ENCODE measurements at places on chromosomes 11 and 22.
A peak's percentile ranks its signal among the peaks of the same experiment; 100 is the strongest.

- DNase-seq: no peak
These were observed 606.8 kb downstream of the NTM start for GRCh38 chr11:131977231-131977630.

GRCh38 chr11:64198511-64198910 is 8.0 kb upstream of the FERMT3 start:
- DNase-seq: no peak

DNA sequence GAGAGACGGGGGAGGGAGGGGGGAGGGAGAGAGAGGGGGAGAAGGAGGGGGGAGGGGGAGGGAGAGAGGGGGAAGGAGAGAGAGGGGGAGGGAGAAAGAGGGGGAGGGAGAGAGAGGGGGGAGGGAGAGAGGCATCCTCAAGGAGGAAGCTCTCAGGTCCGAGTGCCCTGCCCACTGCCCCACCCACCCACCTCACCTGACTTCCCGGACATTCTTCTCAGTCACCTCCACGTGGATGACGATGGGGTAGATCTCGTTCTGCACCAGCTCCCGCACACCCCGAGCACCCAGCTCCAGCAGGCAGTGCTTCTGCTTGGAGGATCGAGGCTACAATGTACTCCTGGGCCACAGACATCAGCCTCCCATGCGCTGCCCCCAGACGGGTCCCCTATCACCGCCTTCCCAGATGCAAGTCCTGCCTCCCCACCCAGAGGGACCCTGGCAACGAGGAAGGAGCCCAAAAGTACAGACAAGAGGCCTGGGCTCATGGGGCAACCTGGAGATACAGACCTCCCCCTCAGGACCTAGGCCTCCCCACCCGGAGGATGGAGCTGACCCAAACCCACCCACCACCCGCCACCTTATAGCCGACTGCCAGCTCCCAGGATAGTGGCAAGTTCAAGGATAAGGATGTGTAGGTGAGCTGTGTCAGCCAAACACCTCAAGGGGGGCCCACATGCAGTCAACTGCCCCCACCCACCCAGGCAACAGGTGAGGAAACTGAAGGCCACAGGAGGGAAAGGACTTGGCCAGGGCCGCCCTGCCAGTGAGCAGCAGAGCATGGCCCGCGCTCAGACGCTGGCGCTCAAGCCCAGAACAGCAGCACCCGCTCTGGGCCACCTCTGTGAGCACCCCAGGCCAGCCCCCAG is 5.6 kb upstream of the MFNG start:
- peak; percentile 58 for DNase-seq

GRCh38 chr11:46912526-46913150 is 5.7 kb downstream of the LRP4 start:
- no peak for DNase-seq

- DNase-seq: no peak
These were observed 13.5 kb upstream of the APOBEC3A start for GRCh38 chr22:38943882-38944281.

DNA sequence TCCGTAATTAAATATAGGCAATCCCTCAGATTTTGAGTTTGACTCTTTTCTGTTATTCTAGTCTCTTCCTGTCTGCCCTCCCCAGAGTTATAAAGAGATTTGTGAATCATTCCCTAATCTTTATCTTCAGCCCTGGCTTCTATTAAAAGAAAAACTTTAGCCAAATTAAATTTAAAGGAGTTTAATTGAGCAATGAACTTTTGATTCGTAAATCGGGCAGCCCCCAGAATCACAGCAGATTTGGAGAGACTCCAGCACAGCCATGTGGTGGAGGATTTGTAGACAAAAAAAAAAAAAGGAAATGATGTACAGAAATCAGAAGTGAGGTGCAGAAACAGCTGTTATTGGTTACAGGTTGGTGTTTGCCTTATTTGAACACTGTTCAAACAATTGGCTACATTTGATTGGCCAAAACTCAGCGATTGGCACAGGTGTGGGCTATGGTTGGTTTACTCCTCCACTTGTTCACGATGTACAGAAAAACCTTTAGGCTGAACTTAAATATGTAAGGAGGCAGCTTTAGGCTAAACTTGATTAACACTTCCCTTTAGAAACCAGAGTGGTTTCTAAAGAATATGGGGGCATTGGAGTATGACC is 2.3 kb upstream of the ALKBH8 start:
- no peak for DNase-seq

DNA sequence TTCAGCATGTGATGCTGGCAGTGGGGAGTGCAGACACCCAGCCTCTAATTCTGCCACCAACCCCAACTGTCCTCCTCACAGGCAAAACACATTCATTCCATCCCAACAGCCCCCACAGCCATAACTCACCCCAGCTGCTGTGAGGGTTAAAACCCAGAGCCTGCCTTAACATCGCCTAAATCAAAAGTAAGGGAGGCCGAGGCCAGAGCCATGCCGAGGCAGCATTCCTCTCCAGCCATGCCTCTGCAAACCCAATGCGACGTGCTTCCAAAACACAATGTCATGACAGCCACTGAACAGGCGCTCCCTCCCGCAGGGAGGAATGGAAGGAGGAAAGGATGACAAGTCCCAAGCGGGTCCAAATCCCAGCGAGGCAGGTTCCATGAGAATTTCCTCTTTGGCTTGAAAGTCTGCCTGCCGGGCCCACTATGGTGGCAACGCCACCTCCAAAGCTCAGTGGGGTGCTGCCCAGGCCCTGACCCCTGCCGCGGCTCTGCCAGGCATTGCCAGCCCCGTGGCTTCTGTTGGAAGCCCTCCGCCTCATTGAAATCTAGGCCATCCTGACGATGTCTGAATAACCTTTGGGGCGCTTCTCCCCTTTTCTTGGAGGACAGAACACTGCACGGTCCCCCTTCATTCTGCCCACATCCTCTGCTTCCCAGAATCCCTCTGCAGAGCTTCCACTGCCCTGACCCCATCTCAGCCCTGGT is 472.3 kb downstream of the BRD1 start:
- no peak for DNase-seq

GRCh38 chr11:13228572-13228971 is 49.0 kb upstream of the BMAL1 start:
- no peak for DNase-seq

GRCh38 chr11:71504531-71504930 is 22.5 kb upstream of the KRTAP5-7 start:
- DNase-seq: no peak

DNA sequence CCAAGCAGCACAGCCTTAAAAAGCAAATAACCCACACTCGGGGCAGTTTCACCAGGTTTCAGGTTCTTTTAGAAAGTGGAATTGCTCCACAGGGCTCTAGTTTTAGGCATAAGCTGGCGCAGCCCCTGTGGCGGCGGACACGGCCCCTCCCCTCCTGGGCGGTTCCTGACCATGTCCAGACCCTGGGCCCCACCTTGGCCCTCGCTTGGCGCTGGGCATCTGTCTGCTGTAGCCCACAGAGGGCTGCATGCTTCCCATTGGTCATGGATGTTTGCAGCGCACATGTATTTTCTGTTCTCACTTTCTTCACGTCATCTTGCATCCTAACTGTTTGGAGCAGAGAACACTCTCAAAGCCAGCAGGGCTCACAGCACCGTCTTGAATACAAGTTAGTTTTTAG is 244.3 kb downstream of the BRD1 start:
- no peak for DNase-seq

GRCh38 chr11:12120031-12121008 is 9.9 kb downstream of the MICAL2 start:
- no peak for DNase-seq

DNA sequence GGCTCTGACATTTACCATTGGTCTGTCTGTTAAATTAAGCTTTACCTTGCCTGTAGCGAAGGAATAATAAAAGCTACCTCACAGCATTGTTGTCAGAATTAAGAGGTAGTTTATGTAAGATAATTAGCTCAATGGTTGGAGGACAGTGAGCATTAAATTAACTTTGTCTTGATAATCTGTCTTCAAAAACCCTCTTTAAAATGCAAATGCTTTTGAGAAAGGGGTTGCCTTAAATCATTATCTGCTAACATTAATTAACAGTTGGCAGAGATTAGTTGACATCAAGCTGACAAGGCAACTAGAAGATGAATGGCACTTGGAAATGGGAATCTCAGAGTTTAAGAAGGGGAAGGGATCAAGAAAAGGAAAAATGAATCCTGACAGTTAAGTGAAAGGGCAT is 761.1 kb upstream of the ARHGAP42 start:
- no peak for DNase-seq

- DNase-seq: no peak
These were observed 220.1 kb downstream of the BLID start for GRCh38 chr11:121895919-121896318.

DNA sequence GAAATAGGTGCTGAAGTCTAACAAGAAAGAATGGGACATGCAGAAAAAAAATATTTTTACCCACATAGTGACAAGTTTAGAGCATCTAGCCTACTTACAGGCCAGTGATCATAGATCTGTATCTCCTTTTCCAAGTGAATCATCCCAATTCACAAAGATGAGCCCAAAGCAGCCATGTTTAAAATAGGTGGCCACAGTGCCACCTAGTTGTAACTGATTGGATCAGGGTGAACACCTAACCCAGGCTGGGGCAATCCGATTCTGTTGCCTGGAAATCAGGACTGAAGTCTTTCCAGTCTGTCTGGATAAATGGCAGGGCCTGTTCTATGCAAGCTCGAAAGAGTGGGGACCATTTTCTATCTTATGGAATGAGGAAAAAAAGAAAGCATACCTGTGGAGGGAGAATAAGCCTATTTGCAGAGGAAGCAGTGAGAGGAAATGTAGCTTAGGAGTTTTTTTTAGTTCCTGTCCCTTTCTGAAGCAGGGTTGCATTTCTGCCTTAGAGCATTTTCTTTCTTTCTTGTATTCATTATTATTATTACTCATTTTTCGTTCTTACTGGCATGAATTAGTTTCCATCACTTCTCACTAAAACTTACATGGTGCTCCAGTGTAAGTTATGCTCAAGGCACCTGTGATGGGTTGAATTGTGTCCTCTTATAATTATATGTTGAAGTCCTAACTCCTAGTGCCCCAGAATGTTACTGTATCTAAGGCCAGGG is 113.2 kb upstream of the RAG2 start:
- no peak for DNase-seq

GRCh38 chr22:44373234-44373633 is 60.5 kb upstream of the SHISAL1 start:
- DNase-seq: peak; percentile 20

DNA sequence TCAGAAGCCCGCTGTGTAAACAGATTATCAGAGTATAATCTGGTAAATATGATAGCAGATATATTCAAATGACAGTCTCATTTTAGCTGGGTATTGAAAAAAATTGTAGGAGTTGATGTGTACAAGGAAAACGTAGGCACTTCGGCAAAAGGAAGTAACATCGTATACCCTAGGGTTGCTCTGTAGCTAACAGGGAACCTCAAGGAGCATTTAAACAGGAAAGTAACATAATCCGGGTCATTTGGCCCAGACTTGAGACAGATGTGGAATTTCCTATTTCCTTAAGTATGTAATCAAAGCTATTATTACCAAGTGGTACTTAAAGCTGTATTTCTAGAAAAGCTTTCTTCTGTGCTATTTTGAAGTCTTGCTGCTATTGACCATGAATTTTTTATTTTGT is 215.6 kb downstream of the DDX10 start:
- DNase-seq: no peak

DNA sequence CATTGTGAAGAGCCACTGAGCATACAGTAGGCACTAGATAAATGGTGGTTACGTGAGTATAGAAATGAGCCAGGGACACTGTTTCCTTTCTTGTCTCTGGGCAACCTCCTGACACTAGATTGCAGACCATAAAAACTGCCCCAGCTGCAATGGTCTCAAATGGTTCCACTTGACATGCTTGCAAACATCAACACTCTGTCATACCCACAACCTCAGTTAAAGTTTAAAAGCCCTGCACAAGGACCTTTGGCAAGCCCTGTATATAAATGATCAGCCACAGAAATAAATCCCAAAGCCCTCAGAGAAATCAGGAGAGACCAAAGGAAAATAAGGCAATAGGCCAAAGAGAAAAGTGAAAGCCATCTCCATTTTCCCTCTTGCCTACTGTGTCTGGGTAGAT is 20.7 kb downstream of the PLEKHA7 start:
- no peak for DNase-seq

GRCh38 chr11:118216621-118217481 is 8.0 kb downstream of the JAML start:
- DNase-seq: no peak

DNA sequence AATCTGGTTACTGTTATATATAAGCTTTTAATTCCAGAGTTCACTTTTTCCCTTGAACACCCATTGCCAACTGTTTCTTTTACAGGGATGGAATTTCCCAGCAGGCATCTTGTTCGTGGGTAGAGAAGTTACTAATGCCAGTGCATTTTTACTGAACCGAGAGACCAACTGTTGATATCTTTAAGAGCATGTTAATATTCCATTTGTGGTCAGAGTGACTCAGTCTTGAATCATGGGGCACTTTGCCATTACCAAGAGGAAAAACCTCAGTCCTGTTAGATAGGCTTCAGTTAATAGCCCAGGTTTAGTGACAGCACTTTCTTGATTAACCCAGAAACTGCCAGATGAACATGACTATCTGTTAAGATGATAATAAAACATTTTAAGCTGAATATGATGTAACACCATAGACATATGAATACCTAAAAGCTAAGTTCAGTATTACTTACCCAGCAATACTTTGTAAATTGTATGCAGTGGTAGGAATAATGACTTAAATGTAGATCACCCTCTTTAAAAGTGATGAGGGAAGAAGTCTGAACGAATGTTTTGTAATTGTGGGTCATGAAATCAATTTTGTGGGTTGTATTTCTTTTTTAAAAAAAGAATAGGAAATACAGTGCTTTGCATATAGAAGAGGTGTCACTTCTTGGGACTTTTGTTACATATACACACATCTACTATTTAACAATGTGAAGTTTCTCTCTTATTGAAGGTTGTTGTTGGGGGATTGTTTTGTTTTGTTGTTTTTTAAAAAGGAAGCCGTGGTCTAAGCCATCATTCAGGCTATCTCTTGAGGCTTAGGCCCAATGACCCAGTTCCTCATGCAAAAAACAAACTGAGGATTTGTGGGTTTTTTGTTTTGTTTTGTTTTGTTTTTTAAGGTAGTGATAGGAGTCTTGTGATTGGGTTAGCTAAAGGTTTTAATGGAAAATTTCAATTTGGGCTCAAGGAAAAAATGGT is 79.2 kb upstream of the GRIK4 start:
- DNase-seq: no peak

DNA sequence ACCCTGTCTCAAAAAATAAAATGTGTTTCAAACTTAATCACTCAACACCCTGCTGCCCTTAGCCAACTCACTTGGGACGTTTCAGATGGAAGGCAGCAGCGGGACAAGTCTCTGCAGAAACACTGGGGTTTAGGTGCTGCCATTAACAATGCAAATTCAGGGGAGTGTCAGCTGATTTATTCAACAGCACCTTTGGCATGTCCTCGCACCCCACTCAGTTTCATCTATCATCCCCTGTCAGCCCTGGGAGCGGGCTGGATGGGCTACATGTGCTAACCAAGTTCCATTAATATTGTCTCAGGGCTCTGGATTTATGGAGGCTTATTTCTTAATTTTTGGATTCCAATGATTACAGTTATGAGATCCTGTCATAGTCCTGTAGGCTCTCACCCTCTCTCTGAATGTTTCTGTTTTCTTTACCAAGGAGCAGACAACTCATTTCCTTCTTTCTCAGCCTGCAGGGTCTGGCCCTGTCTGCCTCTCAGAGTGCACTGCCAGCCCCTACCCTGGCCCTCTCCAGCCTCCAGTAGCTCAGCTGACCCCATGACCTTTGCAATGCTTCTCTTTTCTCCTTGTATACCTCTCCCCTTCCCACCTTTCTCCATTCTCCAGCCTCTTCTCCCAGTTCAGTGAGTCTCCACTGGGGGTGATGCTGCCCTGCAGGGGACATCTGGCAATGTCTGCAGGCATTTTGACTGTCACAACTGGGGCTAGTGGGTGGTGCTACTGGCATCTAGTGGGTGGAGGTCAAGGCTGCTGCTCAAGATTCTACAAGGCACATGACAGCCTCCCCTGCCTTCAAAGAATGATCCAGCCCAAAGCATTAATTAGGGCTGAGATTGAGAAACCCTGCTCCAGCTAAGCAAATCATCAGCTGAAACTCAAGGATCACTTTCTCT is 79.0 kb downstream of the APIP start:
- no peak for DNase-seq
